ENCODE measurements at places on chromosomes 6 and 20. TPM values are rescaled to one million over a fixed set of nuclear protein-coding genes. Genes with fewer than 3 reads are reported as not detected.

The C6orf118 gene
- not detected for total RNA-seq

The RAET1L gene
- total RNA-seq: not detected

The PDE10A gene
- total RNA-seq: 10.0 TPM

The MYMX gene
- not detected for total RNA-seq

The VWA7 gene
- 0.21 TPM for total RNA-seq

The ULBP3 gene
- total RNA-seq: 5.4 TPM

The TPD52L1 gene
- 43.0 TPM for total RNA-seq

The TP53INP2 gene
- 11.9 TPM for total RNA-seq

The PSORS1C2 gene
- total RNA-seq: not detected

The KPNA5 gene
- 11.4 TPM for total RNA-seq

The SEL1L2 gene
- not detected for total RNA-seq

The MCHR2 gene
- total RNA-seq: not detected

The RPL7L1 gene
- 59.0 TPM for total RNA-seq

The C6orf52 gene
- not detected for total RNA-seq

The SRSF3 gene
- total RNA-seq: 235 TPM

The EMILIN3 gene
- total RNA-seq: 31.0 TPM

The SFTA2 gene
- total RNA-seq: not detected

The ENTPD6 gene
- total RNA-seq: 65.3 TPM

The ZSCAN23 gene
- total RNA-seq: 2.2 TPM

The CALHM4 gene
- total RNA-seq: not detected

Data from tibial nerve (tissue), 4 donors.